ENCODE measurements at places on chromosomes 6 and 20. TPM values are rescaled to one million over a fixed set of nuclear protein-coding genes. Genes with fewer than 3 reads are reported as not detected.

Gene FAM217A
- total RNA-seq = not detected

Gene PIGU
- total RNA-seq = 22.6 TPM

Gene E2F1
- 21.9 TPM for total RNA-seq

Gene PAK5
- not detected for total RNA-seq

Gene PLTP
- 2.2 TPM for total RNA-seq

Gene C20orf141
- total RNA-seq = 0.46 TPM

Gene SLC17A4
- total RNA-seq = not detected
